ENCODE measurements at places on chromosomes 5 and 9. TPM values are rescaled to one million over a fixed set of nuclear protein-coding genes. Genes with fewer than 3 reads are reported as not detected.

GARIN3 gene
- total RNA-seq, result not detected

SPINK1 gene
- total RNA-seq, result not detected

IFNB1 gene
- 0.17 TPM for total RNA-seq

GKAP1 gene
- total RNA-seq, result 2.6 TPM

DNA sequence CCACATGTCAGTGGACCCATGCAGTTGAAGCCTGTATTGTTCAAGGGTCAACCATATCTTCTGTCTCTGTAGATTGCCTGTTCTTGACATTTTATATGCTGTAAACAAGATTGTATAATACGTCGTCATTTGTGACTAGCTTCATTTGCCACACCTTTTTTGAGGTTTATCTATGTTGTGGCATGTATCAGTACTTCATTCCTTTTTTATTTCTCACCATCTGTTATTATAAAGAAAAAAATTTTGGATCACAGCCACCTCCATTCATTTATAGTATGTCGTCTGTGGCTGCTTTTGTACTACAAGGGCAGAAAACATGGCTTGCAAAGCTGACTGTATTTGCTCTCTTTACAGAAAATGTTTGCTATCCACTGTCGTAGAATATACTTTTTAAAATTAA, 72.4 kb downstream of the TEK start:
- DNase-seq, result peak; percentile 83

DNA sequence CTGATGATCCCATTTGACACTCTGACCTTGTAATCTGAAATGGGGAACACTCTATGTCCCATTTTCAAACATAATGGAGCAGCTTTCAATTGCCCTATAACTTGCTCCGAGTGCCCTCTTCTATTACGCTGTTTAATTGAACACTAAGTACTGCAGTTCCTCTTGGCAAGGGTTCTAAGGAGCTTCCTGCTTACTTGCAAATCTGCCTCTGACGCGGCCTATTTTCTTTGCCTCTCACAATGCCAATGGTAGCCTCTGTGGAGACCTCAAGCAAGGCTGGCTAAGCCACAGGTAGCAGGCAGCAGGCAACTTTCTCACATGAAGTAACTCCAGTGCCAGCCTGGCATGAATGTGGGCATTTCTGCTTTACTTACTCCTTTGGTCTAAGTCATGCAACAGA, 443.4 kb upstream of the TRPC7 start:
- no peak for DNase-seq

GRCh38 chr5:59592101-59592500, 301.4 kb downstream of the PDE4D start:
- peak; percentile 46 for DNase-seq

GRCh38 chr9:133320421-133320881, 15.5 kb downstream of the SURF6 start:
- DNase-seq, result no peak

- DNase-seq, result no peak
Observed at GRCh38 chr5:159155960-159156359, 53.4 kb downstream of the RNF145 start.

DNA sequence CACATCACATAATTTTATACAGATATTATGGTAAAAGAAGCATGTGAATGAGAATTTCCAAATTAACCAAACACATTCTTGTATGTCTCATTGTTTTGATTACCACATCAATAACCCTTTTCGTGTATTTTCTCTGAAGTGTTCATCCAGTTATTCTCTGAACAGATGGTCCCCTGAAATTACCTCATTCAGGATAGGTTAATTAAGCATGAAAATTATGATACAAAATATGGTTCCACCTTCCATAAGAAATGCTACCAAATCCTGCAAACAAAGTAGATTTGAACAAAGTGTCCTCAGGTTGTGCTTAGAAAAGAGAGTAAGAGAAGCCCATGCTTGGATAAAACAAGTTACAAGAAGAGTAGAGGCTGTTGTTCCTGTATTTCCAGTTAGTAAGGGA, 83.1 kb upstream of the LMNB1 start:
- DNase-seq, result no peak

DNA sequence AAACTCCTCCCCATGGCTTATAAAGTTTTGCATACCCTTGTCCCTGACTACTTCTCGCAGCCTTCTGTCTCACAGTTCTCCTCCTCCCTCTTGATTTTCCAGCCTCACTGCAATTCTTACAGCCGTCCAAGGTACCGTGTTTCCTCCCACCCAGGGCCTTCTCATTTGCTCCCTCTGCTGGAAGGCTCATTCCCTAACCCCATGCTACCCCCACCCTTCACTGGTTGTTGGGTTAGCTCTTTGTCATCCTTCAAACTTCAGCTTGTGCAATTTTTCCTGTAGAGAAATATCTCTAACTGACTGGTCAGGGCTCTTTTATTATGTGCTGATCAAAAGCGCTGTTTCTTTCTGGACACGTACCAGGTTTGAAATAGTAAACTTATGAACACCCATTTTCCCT, 329.2 kb downstream of the EBF1 start:
- no peak for DNase-seq

DNA sequence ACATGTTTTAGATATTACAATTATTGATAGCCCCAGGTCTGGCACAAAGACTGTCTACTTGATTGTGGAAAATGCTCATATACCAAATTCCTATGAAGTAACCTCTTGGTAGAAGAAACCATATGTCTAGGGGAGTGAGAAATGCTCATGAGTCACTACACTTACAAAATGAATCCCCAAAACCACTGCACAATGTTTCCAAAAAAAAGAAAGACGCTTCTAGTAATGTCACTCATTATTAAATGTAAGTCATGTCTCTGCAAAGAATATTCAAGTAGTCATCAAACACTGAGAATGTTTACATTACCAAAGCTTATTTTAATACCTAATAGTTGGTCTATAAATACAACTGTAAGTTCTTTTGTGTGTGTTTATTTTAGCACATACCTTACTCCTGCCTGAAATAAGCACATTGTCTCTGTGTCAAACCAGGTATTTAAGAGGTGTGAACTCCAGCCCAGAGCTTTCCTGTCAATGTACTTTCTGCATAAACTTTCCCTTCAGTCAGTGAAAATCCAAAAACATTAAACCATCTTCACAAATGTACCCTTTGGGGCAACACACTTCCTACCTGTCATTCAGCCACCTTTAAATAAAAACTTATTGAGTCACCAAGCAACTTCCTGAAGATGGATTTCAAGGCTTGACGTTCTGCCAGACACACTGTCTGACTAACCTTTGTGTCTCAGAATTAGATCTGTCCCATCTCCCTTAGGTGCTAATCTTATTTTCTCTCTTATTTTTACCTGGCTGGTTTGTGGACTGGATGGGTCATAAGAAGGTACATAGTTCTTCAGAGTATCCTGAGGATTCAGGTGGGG, 194.0 kb downstream of the NFIB start:
- DNase-seq, result peak; percentile 65

DNA sequence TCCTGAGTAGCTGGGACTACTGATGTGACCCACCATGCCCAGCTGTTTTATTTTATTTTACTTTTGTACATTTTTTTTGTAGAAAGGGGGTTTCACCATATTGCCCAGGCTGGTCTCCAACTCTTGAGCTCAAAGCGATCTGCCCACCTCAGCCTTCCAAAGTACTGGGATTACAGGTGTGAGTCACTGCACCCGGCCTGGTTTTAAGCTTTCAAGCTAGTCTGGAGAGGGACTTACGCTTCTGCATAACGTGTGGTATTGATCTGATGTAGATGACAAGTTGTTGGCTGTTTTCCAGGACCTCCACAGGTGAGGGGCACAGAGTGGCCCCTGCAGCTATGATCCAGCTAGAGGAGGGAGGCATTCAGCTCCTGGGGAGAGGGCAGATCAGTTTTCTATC, 6.8 kb upstream of the CCL21 start:
- no peak for DNase-seq

DNA sequence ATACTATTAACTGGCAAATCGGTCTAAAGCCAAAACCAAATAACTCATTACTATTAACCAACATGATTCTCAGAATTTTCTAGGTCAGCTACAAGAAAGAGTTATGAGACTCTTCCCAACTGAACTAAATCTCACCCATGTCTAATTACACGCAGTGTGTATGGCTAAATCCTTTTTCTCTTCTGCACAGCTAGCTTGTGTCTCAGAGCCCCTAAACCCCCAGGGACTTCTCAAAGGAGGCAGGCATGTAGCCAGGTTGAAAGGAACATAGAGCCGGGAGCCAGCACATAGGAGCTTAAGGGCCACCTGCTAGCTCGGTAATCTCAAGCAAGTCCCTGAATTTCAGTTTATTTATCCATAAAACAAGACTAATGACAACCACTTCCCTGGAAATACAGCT, 2.2 kb upstream of the GZMK start:
- no peak for DNase-seq
